H4 (cell line): ENCODE measurements at places on chromosomes 6 and 20. TPM values are rescaled to one million over a fixed set of nuclear protein-coding genes. Genes with fewer than 3 reads are reported as not detected.

DNA sequence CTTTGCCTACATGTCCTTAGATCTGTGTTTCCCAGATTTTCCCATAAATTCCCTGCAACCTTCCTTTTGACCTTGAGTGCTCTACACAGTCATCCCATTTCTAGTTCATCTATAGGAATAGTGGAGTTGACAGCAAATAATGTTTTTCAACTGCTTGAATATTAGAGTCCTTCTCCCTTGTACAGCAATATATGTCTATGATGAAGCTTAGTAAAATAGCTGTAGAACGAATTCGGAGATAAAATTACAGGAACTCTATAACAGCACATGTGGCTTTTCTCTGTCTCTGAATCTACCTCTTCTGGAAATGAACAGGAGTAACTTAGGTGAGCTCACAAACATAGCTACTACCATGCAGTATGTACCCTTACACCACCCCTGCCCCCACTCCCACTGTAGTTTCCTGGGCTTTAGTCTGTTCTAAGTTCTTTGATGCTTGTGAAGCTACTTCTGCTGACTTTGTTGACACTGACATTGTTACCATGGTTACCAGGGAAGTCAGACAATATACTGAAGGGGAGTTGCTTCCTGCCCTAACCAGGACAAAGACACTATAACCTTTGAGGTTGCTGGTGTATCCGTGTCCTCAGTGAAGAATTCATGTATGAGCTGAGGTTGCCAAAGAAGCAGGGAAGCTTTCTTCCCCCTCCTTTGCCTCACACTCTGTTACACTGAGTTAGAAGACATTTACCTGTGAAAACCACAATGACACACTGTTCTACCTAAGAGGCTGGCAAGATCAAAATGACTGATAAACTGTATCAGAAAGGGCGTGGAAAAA is 35.8 kb upstream of the SHLD1 start:
- no peak for DNase-seq

DNA sequence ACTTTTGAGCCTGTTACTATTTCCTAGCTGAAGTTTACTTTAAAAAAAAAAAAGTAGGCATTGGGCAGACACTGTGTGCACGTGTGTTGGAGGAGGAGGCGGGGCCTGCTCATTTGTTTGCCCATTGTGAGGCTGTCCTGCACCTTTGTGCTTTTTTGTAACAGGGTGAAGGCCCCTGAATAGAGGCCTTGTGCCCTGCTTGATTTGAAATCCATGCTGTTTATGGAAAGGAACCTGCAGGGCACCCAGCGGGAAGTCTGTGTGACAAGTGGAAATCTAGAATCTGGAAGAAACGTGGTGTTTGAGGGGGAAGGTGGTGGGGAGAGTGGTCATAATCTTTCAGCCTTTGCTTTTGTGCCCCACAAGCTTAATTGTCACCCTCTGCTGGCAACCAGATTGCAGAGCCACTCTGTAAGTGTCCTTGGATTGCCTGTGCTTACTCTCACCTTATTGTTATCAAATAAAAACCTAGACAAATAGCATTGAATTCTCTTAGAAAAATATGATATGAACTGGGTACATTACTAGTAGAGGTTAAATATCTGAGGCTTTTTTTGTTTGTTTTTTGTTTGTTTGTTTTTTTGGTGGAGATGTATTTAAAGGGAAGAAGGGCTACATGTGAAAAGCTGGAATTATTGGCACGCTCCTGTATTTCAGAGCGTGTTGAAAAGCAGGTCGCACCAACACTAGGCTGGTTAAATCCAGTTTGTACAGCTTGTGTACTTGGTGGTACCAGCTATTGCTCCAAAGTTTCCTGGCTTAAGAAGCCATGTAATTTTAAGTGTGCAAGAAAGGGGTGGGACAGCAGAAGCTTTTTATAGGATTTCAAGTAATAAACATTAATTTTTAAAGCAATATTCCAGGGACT is 156.3 kb downstream of the ARID1B start:
- no peak for DNase-seq

DNA sequence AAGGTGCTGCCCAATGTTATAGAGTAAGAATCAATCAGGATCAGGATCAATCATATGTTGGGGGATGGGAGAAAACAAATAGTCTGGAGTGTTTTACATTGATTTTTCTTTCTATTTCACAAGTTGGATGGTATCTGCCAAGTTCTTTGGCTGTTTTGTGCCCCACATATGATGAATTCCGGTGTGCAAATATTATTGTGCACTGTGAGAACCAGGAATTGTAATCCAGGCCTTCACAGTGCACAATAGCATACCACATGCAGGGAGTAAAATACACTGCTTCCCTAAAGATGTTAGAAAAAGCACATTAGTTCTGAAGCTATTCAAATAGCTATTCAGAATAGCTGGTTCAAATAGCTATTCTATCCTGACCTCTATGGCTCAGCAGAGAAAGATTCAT is 133.7 kb downstream of the LCA5 start:
- DNase-seq, result no peak

GRCh38 chr20:4670469-4670868 is 51.2 kb upstream of the PRND start:
- DNase-seq, result no peak

DNA sequence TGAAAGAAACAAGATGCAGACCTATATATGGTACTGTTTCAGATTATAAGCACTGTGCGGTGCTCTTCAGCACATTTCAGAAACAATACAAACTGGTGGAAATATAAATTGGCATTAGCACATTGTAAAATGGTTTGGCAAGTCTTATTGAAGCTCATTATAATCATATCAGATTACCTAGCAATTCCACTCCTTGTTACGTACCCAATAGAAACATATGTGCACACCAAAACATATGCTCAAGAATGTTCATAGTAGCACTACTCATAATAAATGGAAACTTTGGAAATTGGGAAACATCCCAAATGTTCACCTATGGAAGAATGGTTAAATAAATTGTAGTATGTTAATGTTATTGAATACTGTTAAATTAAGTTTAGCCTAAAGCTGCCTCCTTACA is 54.9 kb upstream of the PLEKHG1 start:
- DNase-seq, result no peak

GRCh38 chr20:16974080-16974854 is 226.1 kb downstream of the OTOR start:
- no peak for DNase-seq

DNA sequence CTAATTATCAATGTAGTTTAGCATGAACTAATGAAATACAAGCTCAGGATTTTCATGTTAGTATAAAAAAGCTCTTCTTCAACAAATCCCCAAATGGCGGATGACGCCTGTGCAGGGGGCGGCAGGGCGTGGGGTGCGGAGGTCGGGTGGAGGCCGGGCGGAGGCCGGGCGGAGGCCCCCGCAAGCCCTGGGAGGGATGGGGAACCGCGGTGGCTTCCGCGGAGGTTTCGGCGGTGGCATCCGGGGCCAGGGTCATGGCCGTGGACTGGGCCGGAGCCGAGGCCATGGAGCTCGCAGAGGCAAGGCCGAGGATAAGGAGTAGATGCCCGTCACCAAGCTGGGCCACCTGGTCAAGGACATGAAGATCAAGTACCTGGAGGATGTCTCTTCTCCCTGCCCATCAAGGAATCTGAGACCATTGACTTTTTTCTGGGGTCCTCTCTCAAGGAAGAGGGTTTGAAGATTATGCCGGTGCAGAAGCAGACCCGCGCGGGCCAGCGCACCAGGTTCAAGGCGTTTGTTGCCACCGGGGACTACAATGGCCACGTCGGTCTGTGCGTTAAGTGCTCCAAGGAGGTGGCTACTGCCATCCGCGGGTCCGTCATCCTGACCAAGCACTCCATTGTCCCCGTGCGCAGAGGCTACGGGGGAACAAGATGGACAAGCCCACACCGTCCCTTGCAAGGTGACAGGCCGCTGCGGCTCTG is 10.4 kb upstream of the EIF2S2 start:
- DNase-seq, result no peak

DNA sequence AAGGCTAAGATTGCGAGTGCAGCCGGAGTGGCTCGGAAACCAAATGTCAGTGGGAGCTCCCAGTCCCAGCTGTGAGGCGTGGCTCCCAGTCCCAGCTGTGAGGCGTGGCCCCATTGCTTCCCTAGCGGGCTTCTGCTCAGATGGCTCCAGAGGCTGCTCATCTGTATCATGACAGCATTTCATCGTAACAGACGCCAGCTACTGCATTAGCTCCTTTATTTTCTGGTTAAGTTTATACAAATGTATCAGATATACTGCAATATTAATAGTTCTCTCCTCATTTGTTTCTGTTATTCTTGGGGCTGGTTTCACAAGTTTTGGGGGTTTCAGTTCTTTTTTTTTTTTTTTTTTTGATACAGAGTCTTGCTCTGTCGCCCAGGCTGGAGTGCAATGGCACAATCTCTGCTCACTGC is 34.7 kb upstream of the TBXT start:
- no peak for DNase-seq

DNA sequence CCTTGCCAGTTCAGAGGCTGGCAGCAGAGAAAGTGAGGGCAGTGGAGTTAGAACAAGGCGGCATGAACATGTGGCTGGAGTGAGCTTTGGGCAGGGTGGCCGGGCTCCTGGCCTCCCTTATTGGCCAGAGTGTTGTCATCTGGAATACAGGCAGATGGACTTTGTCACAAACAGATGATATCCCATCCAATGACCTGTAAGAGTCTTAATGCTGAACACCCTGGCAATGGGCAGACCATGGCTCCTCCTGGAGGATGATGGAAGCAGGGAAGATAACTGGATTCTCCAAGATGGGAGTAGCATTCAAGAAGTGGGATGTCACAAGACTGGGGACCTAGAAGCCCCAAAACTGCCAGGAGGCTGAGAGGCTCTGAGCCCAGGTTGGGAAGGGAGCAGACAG is 242.1 kb downstream of the MAFB start:
- DNase-seq, result no peak

HCRTR2 gene
- not detected in 2 replicates for total RNA-seq

DNA sequence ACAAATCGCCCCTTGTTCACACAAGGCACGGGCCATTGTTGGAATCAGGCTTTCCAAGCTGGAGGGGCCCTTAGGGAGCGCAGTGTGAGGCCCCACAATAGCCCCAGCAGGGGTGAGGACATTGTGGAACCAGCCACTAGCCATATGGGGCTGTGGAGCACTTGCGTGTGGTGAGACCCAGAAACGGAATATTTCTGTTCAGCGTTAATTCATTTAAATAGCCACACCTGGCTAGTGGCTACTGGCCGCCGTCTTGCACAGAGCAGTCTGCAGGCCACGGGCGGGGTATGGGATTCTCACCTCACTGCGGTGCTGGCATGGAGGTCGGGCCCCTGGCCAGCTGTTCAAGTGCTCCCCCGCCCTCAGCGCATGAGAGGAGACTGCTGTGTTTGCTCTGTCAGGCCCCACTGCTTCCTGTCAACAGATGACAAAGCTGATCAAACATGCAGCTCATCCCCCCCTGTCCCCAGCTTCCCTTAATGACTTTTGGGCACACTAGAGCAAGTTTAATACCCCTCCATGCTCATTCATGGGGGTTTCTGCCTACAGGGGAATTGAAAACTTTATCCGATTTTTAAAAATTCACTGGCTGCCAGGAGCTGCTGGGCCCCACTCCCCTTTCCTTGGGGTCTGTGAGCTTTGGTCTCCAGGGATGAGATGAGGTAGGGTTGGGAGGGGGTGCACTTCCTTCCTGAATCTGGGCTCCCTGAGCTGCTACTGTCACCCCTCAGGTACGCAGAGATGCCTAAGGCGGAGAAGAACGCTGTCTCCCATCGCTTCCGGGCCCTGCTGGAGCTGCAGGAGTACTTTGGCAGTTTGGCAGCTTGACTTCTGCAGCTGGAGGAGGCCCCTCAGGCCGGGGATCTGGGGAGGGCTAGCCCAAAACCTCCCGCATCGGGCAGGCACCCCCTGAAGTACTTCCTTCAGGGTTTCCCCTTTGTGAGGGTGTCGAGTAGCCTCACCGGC is 13.6 kb downstream of the ITPA start:
- no peak for DNase-seq

SOX4 gene
- total RNA-seq, result 29.5 and 30.4 TPM in 2 replicates

GRCh38 chr20:57480444-57481160 is 44.3 kb downstream of the CTCFL start:
- no peak for DNase-seq

REM1 gene
- total RNA-seq, result not detected in 2 replicates

GRCh38 chr6:100459592-100460184 is 5.0 kb downstream of the SIM1 start:
- DNase-seq, result no peak

- no peak for DNase-seq
These were observed 275.1 kb downstream of the GRIK2 start for GRCh38 chr6:101668496-101669030.

DNA sequence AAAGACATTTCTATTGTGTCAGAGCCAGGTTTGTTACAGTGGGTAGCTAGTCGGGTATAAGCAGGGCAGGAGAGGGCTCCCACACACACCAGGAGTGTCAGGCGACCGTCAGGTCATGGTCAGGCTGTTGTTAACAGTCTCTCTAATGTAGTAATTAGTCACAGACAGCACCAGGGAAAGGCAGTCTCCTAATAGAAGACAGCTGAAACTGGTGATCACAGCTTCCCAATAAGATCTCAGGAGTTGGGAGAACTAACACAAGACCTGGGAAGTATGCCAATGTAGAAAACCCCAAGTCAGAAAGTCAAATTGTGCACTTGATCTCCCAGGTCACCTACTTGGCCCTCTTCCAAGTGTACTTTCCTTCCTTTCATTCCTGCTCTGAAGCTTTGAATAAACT is 53.0 kb upstream of the GPR6 start:
- peak; percentile 5 for DNase-seq

GRCh38 chr6:131281471-131282270 is 146.4 kb downstream of the AKAP7 start:
- DNase-seq, result no peak

MRS2 gene
- 37.4 and 38.5 TPM in 2 replicates for total RNA-seq

GRCh38 chr6:69790629-69791028 is 6.2 kb downstream of the LMBRD1 start:
- DNase-seq, result no peak

DNA sequence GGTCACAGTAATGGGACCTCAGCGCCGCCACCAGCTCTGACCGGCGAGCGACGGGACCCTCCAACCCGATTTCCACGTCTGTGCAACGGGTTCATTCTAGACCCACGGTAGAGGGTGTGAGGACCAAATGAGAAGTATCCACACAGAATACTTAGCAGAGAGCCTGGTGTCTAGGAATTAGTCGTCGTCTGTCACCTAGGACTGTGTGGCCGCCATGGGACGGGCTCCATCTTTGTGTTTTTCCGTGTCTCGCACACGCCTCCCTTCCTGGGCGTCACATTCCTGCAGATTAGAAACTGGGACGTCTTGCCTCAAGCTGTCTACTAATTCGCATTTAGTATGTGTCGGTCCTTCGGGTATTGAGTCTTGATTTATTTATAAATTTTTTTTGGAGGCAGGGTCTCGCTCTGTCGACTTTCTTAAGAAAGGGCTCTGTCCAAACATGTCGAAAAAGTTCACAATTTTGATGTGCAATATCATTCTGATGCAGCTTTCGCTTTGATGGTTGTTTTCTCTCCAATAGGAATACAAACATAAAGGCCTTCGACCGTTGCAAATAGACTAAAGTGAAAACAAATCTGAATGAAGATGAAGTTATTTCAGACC is 563 bp downstream of the MGME1 start:
- peak; percentile 38 for DNase-seq

- DNase-seq, result no peak
These were observed 5.0 kb upstream of the CD40 start for GRCh38 chr20:46113113-46113470.

- no peak for DNase-seq
These were observed 170.8 kb downstream of the SASH1 start for GRCh38 chr6:148513145-148514071.
